ENCODE measurements at places on chromosomes 3 and 15. TPM values are rescaled to one million over a fixed set of nuclear protein-coding genes. Genes with fewer than 3 reads are reported as not detected.

SEMA5B gene
- total RNA-seq = 9.0 TPM

GRCh38 chr3:76365275-76365674 lies 579.9 kb upstream of the ZNF717 start:
- no peak for DNase-seq

- DNase-seq = no peak
These were observed 72.2 kb downstream of the EPHB1 start for GRCh38 chr3:134867277-134867676.

DNA sequence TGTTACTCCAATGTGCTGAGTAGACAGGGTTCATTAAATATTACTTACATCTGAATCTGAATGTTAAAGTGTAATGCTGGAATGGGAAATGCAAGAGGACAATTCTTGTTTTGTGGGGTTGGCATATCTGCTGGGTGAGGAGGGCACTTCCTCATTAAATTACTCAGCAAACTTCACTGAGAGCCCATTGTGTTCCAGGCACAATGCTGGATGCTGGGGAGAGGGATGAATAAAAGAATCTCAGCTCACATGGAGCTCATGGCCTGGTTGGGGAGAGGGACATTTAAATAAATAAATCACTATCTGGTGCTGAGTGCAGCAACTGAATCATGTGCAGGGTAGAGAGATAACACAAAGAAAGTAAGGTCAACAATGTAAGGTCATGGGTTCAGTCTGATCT lies 199.2 kb upstream of the CFAP20DC start:
- no peak for DNase-seq

DNA sequence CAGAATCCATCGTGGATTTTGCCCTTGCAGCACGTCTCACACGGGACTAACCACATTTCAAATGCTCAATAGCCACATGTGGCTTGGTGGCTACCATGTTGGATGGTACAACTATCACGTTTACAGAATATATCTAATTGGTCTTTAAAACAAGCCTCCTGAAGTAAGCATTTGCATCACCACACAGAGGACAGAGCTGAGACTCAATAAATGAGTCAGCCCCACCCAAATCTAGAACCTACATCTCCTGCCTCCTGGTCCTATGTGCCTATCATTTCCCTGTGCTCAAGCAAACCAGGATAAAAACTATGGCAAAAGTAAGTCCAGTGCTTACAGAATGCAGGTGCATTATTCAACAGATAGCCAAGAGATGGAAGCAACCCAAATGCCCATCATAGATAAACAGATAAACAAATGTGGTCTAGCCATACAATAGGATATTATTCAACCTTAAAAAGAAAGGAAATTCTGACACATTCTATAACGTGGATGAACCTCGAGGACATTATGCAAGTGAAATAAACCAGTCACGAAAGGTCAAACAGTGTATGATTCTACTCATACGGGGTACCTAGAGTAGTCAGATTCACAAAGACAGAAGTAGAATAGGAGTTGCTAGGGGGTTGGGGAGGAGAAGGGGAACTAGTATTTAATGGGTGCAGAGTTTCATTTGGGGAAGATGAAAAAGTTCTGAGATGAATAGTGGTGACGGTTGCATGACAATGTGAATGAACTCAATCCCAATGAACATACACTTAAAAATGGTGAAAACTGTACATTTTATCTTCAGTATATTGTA lies 43.9 kb downstream of the SRGAP3 start:
- no peak for DNase-seq

GRCh38 chr3:39390181-39390580 lies 7.0 kb downstream of the SLC25A38 start:
- no peak for DNase-seq

- no peak for DNase-seq
These were observed 46.5 kb upstream of the ARPP19 start for GRCh38 chr15:52615302-52615701.
